SJCRH30 (cell line): ENCODE measurements at places on chromosomes 5 and 9. TPM values are rescaled to one million over a fixed set of nuclear protein-coding genes. Genes with fewer than 3 reads are reported as not detected.

DNA sequence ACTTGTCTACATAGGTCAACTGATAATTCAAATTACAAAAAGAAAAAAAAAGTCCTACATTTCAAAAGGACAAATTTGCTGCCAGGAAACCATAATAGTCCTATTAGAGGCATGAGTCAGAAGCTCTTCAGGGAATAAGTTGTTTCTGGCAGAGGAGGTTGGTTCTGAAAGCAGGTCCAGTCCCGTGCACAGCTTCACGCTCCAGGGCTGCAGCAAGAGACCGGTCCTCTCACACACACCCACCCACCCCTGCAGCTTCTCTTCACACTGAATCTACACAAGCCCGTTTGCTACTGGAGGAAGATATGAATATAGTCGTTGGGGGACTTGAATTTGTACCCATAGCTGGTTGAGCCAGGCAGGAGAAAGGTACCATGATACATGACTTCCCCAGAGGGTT, 36.9 kb upstream of the SLC1A3 start:
- no peak for DNase-seq

DNA sequence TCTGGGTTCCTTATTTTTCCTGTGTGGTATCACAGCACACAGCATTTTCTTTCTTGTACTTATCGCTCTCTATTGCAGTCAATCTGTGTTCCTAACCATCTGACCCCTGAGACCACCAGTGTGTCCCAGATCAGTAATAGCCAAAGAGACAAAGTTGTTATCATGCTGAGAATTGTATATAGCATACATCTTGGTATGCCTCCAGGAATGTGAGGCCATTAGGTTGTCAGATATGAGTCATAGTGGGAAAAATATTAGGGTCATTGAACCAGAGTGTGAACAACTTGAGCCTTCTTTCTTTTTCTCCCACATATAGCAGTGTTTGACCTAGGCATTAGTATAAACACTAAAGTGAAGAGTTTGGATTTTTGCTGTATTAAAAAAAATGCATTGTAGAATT, 106.3 kb downstream of the NDUFAF2 start:
- peak; percentile 59 for DNase-seq

- peak; percentile 8 for DNase-seq
These were observed 82.2 kb upstream of the CNTLN start for GRCh38 chr9:17052626-17053025.

DNA sequence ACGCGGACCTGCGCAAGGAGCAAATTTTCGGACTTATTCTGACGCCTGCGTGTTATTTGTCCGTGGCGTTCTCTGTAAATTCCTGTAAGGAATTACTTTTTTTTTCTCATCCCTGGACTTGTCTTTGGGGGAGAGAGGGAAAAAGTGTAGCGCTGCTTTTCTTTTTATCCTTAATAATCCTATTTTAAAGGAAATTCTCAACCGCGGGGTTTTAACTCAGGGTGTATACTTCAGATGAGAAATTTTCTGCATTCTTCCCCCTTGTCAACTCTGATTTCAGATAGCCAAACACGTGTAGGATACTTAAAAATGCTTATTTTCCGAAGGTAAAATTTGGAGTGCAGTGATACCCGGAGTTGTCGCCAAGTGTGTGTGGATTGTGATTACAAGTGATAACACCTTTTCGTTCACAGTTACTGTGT, 853 bp downstream of the DCP2 start:
- no peak for DNase-seq

GRCh38 chr9:132606066-132606465, 23.7 kb downstream of the BARHL1 start:
- DNase-seq = no peak

GRCh38 chr9:18463991-18464390, 10.0 kb upstream of the ADAMTSL1 start:
- DNase-seq = no peak

- no peak for DNase-seq
These were observed 14.4 kb downstream of the ELAVL2 start for GRCh38 chr9:23811633-23812032.

DNA sequence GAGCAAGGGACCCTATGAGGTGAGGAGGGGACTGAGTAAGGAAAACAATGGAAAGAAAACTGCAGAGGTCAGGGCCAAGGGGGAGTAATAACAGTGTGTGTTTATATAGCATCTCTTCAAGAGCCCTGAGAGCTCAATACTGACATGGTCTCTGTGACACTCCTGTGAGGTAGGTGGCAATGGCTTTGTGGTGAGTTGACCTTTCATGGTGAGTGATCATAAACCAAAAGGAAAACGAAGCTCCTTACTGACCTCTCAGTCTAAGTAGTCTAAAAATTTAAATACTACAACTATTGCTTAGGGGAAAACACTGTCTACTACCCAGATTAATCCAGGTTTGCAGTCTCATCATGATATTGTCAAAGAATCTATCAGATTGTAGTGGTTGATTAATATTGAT, 130.9 kb downstream of the SNCAIP start:
- DNase-seq = no peak

DNA sequence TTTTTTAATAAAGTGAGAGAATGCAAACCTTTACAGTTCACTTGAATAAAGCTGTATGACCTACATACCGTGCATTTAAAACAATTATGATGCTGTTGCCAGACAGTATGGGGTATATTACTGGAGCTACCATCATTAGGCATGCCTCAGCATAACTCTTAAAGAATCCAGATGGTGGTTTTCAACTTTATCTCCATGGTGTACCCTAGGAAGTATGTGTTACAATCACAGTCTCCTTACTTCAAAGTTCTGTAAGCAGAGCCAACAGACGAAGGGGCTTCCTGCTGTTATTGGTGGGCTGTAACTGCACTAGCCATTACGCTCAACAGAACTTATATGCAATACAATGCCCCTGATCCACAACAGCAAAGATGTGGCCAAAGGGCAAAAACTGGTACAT, 803.3 kb downstream of the DTWD2 start:
- DNase-seq = no peak

- DNase-seq = peak; percentile 46
These were observed 28.1 kb downstream of the SLC22A4 start for GRCh38 chr5:132322266-132322665.

DNA sequence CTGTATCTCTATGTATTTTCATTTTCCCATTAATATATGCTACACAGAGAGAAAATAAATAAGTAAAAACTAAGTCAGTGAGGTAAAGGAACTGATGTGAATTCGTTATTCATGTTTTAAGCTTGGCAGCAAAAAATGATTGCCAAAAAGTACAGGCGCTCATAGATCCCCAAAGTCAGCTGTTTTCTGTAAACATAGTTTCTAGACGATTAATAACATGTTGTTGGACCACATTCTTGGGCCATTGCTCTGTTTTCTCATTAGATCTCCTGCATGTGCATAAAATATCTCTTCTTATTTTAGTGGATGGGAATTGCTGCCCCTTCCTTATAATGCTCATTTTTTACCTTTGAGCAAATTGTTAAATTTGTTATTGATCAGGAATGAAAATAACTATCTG, 215.2 kb downstream of the TLE1 start:
- DNase-seq = no peak

DNA sequence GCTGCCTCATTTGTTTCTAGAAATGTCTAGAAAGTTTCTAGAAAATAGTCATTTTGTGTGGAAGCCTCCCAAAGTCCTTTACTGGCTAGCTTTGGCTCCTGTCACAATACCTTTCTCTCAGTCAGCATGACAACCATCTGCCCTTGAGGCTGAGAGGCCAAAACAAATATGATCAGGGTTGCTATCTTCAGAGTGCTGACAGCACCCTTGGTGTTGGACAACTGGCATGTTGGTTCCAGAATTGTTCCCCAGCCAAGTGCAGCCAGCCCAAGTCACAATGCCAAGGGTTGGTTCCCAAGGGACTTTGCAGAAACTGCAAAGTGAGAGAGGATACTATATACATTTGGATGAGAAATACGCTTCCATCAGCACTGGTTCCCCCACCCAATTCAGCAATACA, 140.9 kb upstream of the GAS1 start:
- no peak for DNase-seq

- DNase-seq = no peak
These were observed 8.8 kb upstream of the NSMF start for GRCh38 chr9:137467896-137468295.

- DNase-seq = peak; percentile 68
These were observed 53.2 kb downstream of the FNBP1 start for GRCh38 chr9:129989740-129990139.

DNA sequence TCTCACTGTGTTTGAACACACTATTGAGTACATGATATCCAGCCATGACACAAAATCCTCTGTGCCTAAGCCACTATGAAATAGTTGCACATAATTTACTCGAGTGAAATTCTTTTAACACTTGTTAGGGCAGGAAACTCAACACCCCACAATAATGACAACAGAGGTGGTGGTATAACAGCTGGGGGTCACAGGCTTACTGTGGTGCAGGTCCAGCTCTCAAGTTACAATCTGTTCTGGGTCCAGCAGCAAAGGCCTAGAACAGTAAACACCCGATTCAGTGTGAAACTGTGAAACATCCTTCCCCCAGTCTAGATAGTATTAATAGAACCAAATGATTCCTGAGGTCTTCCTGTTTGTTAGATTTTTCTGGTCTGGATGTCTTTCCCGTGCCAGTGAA, 102.9 kb upstream of the APC start:
- peak; percentile 66 for DNase-seq

DNA sequence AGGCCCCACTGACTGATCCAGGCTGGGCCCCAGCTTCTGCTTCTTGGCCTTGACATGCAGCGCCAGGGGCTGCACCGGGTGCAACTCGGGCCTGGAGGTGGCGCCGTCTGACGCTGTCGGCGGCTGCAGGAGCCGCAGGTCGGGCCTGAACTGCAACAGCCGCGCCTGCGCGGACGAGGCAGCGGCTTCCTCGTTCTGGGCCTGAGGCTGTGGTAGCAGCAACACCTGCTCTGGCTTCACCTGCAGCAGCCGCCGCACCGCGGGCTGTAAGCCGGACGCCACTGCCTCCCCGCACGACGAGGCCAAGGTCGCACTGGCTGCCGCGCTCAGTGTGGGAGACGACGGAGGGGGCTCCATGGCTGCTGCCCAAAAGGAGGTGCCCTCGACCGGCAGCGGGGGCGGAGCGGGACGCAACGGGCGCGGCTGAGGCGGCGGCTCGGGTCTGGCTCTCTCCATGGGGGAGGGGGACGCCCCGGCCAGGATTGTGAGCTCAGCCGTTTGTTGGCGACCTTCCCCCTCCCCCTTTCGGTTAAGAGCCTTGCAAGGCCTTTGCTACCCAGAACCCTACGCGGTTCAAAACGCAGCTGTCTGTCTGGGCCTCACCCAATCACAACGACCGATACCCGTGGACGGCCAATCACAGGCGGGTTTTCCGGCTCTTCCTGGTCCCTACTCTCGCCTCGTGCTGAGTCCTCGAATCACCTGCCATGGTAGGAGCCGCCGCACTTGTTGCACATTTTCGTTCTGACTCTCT, 438 bp downstream of the SOX30 start:
- no peak for DNase-seq

DNA sequence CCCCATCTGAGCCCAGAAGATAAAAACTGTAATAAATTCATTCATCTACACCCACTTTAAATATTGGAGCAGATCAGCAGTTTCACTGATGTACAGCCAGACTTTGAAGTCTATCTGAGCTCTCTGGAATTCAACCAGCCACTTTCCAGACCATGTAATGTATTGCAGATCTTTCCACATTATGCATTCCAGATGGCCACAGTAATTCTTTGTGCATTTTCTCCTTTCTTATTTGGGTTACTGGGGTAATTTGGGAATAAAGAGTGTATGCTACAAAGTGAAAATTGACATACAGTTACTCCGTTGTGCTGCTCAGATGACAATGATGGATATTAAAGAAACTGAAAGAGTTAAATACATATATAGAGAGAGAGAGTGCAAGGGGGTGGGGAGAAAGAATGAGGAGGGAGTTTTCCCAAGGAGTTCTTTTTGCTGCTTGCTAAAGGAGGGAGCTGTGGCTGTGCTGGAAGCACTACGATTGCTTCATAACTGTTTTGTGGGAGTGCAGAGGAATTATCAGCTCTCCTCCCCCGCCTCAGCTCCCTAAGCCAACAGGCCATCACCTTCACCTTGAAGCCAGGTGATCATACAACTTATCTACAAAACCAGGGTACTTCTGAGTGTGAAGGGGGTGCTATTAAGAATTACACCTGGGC, 152.8 kb downstream of the GAS1 start:
- DNase-seq = peak; percentile 44

- peak; percentile 74 for DNase-seq
These were observed at the start of gene TBC1D9B for GRCh38 chr5:179907556-179908324. TBC1D9B (minus strand) TSS chr5:179907897; CDS start chr5:179907821, 76 bp downstream.

DNA sequence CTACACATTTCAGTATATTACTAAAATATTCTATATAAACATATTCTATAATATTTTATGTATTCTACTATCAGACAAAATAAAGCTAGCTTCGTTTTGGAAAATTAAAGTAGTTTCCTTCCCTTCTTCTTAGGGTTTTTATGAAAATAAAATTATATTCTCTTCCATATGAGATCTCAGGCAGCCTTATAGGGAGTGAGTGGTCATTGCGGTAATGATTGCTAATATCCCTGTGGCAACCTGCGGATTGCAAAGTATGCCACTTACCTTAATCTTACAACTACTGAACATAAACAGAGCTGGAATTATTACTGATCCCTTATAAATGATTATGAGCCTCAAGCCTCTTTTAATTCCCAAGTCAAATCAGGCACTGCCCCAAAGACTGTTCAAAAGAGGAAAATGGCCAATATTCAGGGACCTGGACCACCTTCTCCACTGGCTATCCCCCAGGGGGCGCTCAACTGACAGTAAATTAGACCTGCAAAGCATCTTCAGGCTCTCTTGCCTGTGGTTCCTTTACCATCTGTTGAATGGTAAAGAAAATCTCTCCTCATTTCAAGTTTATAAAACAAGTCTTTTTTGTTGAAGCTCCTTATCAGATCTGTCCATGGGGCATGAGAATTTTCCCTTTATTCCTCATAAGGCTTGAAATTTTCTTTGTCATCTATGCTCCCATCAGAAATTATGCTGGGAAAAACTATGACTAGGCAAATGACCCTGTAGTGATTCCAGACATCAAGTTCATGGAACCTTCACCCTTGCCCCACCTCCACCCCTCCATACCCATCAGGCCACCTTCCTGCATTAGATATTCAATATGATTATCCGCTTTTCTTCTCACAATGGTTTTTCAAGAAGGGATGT, 163.9 kb downstream of the CEMIP2 start:
- DNase-seq = peak; percentile 90

DNA sequence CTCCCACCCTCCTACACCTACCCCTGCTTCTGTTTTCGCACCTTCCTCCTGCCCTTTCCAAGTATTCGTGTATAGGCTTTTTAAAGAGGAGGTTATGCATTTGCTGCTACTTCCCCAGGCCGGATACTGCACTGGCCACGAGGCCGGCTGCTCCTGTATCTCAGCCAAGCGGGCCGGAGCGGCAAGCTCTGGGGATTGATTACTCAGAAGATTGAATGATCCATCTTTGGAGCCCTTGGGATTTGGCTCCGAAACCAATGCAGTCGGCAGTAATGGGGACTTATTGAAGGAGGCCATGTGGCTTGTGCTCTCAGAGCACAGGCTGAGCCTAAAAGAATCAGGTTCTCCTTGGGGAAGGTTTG, 405.3 kb downstream of the TLE4 start:
- DNase-seq = peak; percentile 68

IFNA2 gene
- not detected in 2 replicates for total RNA-seq

NIPAL4 gene
- not detected in 2 replicates for total RNA-seq

ZDHHC11B gene
- 0.22 TPM in 1 of 2 replicates, not detected in the other for total RNA-seq

LCP2 gene
- not detected in 2 replicates for total RNA-seq

PLCXD3 gene
- total RNA-seq = not detected in 2 replicates

SPOCK1 gene
- total RNA-seq = 0.06 TPM in 1 of 2 replicates, not detected in the other

SPATA31D4 gene
- not detected in 2 replicates for total RNA-seq
